ENCODE measurements at places on chromosomes 2 and 18. TPM values are rescaled to one million over a fixed set of nuclear protein-coding genes. Genes with fewer than 3 reads are reported as not detected.

Gene LRRTM1
- total RNA-seq: not detected

Gene WIPF1
- total RNA-seq: 7.0 TPM

Gene UGT1A8
- total RNA-seq: not detected

Gene SOWAHC
- 11.2 TPM for total RNA-seq

Gene TCF23
- total RNA-seq: under 0.01 TPM

Gene WNT6
- not detected for total RNA-seq

Gene CCDC121
- total RNA-seq: 1.6 TPM

Gene TGFA
- total RNA-seq: not detected

Measured in cardiac atrium fibroblast (primary cell).